ENCODE measurements at places on chromosomes 6 and 20. TPM values are rescaled to one million over a fixed set of nuclear protein-coding genes. Genes with fewer than 3 reads are reported as not detected.

KCNB1 gene
- total RNA-seq: under 0.01 TPM

SNX21 gene
- total RNA-seq: 69.0 TPM

DNA sequence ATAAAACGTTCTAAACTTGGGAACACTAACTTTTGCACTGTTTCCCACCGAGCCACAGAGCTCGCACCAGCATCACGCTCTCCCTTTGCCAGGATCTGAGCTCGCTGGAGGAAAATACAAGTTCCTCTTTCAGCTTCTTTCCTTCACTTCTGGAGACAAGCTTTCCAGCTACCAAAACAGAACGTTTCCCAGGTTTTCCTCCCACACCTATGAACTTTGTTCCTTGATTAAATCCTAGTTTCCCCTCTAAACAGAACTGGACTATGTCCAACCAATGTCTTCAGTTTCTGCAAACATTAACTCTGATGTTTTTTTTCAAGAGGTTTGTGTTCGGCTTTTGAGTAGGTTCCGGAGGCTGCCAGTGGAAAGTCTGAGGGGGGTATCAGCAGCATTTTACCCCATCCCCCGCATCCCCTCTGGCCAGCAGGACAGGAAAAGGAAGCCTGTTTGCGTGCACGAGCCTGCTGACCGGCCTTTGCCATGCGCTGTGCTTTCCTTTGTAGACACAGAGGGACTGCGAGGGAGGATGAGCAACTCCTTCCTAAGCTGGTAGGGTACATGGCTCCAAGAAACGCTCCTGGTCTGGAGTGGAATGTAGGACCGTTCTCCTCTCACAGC is 135.5 kb downstream of the LY86 start:
- H3K36me3 ChIP-seq: no peaks in the 10 kb centered on the region
- H3K4me3 ChIP-seq: peak overlapping the region; percentile 71
- peak overlapping the region; percentile 72 for H3K27ac ChIP-seq
- DNase-seq: peak; percentile 96

FAM83C gene
- total RNA-seq: not detected

DNA sequence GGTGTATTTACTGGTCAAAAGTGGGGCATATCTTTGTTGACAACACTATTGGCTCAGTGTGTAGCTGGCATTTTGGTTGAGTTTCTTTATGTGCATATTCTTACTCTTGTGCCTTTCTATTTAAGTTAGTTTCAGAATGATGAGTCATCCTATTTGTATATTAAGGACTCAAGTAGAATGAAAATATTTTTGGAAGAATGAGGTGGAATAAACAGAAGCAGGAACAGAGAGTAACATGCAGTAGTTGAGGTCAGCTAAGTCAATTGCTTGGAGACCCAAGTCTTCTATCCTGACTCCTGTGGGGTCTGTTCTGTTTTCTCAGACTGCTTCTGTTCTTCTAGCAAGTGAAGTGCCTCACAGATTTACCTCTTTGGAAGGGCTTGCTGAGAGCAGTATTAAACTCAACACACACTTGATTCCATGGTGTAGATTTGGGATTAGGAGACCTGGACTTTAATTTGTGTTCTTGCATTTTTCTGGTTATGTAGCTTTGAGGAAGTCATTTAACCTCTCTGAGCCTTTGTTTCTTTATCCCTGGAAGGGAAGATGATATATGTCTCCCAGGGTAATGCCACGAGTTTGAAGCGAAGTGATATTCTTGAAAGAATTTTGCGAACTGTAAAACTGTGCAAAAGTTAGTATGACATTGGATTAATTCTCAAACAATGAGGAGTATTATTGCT is 324.3 kb downstream of the QKI start:
- H3K27ac ChIP-seq: no peak overlapping the region
- H3K4me1 ChIP-seq: no peaks in the 10 kb centered on the region
- H3K4me3 ChIP-seq: no peak overlapping the region
- no peaks in the 10 kb centered on the region for H3K27me3 ChIP-seq

DNA sequence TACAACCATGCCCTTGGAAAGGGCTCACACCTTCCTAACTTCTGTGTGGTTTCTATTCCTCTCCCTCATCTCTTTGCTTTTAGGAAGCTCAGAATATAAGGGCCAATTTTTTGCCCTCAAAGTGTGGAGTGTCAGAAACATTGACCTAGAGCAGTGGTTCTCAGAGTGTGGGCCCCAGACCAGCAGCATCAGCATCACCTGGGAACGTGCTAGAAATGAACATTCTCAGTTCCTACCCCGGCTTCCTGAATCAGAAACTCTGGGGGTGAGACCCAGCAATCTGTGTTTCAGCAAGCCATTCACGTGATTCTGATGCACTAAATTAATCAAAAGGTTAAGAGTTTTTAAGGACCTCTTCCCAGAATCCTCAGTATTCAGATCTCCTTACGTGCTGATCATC is 47.9 kb upstream of the IL17A start:
- no peak for DNase-seq
- peaks cover 3% of the 10 kb centered on the region for H3K27me3 ChIP-seq
- no peaks in the 10 kb centered on the region for H3K4me1 ChIP-seq
- no peaks in the 10 kb centered on the region for H3K36me3 ChIP-seq
- H3K27ac ChIP-seq: no peak overlapping the region

All from osteoblast (primary cell).